NCI-H1092 treated with DMSO at 0.1 percent for 48 hours (cell line): ENCODE measurements at places on chromosomes 6 and 20.

DNA sequence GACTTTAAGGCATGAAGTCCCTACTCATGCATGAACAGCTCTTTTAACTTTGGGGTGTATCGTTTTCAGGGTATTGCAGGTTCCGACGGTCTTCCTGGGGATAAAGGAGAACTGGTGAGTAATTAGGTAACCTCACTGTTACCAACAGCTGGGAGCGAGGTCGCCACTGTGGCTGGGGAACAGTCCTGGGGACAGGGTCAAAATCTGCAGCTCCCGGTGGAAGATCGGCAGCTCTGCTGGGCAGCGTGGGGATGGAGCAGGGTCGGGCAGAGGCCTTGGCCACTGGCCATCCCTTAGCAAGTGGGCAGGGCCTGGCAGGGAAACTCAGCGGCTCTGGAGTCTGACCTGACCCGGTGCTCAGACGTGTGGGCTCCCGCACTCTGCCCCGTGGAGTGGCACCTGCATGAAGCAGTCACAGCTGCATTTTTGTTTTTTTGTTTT is 16.1 kb downstream of the COL9A3 start:
- no peak for DNase-seq

DNA sequence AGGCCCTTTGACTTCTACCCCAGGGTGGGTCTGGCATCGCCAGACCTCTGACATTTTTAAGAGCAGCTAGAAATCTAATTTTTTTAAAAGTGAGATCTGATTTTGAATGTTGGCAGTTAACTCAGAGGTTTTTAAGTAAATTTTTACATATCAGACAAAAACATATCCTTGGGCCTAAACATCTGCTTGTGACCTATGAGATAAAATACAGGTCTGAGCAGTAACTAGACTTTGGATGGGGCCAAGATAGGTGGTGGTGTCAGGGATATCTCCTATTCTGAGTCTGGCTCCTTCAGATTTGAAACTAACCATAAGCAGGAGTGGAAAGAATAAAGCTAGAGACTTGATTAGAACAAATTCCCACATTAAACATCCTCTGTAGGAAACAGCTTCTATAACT is 17.6 kb downstream of the RALY start:
- no peak for DNase-seq

- DNase-seq, result no peak
Observed at GRCh38 chr20:24837781-24838450, 111.2 kb upstream of the CST7 start.

GRCh38 chr6:81938014-81938856 is 185.8 kb upstream of the TENT5A start:
- no peak for DNase-seq

- DNase-seq, result no peak
Observed at GRCh38 chr20:848193-848592, 14.7 kb downstream of the FAM110A start.

GRCh38 chr6:168714547-168715260 is 273.7 kb downstream of the SMOC2 start:
- no peak for DNase-seq

- DNase-seq, result peak; percentile 64
Observed at GRCh38 chr6:25652007-25652515, at the start of gene SCGN. SCGN (plus strand) TSS chr6:25652215; CDS start chr6:25652404, 189 bp downstream.

- DNase-seq, result no peak
Observed at GRCh38 chr6:26202201-26202611, 115.0 kb downstream of the HFE start.

DNA sequence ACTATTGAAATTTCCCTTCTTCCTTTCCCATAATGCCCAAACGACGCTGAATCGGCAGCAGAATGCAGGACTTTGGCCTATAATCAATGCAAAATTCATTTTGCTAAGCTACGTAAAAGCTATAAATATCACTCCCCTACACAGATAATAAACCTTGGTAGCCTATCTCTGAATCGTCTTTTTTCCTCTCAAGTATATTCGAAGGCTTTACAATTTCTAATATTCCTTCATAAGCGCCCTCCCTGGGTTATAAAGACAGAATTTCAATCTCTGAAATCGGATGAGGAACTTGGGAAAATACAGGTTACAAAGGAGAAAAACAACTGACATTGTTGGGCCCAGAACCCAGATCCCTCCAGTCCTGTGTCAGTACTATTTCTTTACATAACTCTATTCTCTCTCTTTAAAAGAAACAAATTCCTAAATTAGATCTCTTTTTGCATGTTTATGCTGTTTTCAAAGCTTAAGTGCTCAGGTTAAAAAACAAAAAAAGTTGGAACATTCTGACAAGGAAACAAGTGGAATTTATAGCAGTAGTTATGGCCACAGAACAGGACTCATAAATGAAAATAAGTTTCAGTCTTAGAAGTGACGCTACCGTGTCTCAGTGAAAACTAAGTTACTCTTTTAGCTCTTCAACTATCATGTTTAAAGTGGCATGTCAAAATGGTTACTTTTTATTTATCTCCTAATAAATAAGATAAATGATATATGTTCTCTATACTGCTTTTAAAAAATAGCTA is 84.5 kb downstream of the SESN1 start:
- no peak for DNase-seq

DNA sequence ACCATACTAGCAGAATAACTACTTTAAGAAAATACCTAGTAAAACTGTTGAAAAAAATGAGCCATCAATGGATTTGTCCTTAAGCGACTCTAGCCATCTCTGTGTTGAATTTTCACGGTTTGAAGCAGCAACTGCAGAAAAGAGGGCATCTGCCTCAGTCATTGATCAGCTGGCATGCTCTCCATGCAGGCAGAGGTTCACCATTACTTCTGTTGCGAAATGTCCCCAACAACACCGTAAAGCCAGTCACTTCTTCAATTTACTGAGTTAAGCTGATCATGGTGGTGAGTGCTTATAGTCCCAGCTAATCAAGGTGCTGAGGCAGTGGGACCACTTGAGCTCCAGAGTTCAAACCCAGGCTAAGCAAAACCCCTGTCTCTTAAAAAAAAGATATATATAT is 11.1 kb downstream of the TPD52L1 start:
- DNase-seq, result no peak

DNA sequence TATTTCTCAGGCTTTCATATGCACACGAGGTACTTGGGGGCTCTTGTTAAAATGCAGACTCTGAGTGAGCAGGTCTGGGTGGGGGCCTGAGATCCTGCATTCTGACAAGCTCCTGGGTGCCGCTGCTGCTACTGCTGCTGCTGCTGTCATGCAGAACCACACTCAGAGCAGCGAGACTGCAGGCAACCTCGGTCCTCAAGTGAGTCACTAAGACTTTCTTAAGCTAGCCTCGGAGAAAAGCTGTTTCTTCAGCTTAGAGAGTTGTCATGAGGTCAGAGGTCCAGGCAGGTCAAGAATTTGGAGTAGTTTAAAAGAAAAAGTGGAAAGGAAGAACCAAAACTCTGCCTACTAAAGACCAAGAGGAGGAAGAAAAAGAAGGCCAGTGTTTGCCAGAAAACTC is 92.9 kb downstream of the SPTLC3 start:
- no peak for DNase-seq

DNA sequence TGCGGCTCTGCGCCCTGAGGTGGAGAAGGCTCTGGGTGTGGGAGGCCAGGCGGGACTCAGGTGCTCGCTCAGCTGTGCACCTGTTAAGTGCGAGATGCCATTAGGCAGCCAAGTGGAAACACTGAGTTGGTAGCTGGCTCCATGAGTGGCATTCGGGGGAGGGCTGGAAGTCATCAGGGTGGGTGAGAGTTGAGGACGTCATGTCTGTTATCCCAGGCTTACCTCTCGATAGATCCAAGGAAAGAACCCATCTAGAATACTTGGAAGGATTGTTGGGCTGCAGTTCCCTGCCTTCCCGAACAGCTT is 41.3 kb downstream of the TAF8 start:
- no peak for DNase-seq

DNA sequence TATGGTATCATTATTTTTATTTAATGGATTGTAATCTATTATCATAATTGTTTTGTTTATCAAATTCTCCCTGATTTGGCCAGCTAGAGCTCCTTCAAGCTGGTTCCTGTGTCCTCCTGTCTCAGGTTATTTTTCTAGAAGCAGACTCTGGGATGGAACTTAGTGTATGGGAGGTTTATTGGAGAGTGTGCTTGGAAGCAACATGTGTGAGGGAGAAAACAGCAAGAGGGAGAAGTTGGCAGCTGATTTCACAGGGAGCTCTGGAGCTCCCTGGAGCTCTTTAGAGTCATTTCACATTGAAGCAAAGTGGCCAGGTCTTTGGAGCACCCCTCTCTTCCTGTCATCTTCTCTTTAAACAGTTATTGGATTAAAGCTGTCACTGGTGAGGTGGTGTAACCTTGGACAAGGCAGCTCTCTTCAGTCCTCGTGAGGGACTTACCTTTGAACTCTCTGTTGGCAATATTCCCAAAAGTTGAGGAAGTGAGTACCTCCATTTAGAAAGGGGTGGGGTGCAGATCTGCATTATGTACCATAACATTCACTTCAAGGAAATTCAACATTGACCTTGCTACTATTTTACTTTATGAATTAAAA is 103.6 kb downstream of the PHF3 start:
- no peak for DNase-seq

- no peak for DNase-seq
Observed at GRCh38 chr20:5390720-5391119, 74.0 kb upstream of the PROKR2 start.
